ENCODE measurements at places on chromosomes 1 and 21.

GRCh38 chr1:231872461-231872910, 245.9 kb downstream of the DISC1 start:
- DNase-seq, result no peak

DNA sequence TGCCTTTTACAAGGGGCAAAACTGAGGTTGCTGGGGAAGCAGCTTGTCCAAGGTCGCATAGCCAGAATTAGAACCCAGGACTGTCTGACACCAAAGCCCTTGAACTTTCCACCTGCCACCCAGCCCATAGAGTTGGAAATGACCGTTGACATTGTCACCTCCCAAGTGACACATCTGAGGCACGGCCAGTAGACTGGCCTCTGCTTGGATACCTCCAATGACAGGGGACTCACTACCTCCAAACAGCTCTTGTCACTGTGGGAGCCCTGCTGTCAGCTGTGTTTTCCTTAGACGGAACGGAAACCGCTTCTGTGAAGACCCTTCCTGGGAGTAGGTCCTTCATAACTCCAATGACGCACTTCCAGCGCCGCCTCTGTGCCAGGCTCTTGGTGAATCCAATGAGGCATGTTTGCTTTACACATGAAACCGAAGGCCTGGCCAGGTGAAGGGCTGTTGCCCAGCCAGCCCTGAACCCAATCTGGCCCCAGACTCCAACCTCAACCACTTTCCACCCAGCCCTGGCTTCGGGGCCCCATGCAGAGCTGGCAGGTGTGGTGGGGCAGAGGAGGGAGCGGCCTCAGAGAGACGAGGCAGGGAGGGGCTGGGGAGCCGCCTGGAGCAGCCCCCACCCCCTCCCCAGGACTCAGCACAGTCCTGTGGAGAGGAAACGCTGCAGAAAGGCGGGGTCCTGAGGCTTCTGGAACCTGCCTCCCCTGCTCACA, 109.2 kb upstream of the IFFO2 start:
- no peak for DNase-seq

DNA sequence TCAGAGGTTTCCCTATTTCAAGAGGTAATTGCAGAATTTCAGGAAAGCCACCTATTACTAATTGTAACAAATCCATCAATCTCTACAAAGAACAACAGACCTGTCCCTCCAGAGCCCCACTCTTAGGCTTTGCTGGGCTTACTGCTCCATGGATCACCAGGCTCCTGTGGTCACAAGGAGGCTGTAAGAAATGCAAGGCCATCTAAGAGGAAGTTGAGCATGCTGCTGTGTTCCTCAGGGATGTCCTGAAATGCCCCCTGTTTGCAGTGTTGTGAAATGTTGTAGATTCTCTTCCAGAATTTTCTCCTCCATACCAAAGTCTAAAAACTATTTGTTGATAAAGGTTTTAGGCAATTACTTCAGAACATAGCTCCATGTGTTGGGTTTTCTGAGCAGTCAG, 24.4 kb upstream of the DUSP23 start:
- DNase-seq, result no peak

GRCh38 chr21:30227128-30227527, 11.2 kb upstream of the CLDN8 start:
- DNase-seq, result no peak

DNA sequence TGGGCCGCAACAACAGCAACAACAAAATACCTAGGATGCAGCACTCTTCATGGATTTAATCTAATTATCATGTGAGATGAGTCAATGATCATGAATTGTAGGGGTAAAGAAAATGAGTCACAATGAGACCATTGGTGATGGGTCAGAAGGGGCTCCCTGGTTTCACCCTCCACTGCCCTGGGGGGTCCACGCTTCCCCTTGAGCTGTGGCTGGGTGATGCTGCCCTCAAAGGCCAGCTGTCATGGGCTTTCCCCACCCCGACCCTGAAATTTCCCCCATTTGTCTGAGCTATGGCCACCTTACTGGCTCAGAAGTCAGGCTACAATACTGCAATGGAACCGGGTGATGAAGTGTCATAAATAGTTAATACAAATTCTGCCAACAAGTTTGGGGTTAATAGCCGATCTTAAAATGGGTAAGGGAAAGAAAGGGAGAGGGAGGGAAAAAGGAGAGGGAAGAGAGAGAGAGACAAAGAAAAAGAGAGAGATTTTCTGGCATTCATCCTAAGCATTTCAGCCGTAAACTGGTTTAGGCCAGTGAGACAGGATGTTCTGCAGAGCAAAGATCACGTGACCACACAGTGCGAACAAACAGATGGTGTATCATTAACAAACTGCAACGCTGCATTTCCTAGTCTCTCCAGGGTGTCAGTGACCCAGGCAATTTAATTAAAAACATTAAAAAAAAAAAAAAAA, 143.4 kb upstream of the ERRFI1 start:
- peak; percentile 77 for DNase-seq

DNA sequence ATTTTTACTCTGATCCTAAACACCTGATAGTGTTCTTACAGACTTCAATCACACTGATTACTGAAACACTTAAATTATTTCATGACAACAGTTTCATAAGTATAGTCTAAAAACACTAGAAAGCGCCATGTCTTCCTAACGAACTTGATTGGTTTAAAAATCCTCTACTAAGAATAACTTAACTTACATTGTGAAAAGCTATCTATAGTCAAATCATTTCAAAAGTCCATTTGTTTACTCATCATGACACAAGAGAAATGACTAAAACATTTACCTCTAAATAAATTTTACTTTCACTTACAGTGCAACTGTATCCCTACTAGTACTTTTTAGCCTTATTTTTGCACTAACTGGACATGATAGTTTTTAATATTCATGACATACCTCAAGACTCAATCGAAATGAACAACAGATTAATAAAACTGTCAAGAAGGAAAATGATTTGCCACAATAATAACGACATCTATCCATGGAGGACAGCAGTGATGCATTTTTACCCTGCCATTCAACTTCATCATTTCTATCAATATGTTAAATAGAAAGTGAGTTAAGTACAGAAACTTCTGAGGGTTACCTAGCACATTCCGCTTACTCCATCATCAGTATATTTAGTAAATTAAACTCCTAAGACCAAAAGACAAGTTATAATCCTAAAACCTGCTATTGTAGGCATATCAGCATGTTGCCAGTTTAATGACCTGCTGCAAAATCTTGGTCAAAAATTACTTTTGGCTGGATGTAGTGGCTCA, 38.4 kb downstream of the AHCTF1 start:
- no peak for DNase-seq

DNA sequence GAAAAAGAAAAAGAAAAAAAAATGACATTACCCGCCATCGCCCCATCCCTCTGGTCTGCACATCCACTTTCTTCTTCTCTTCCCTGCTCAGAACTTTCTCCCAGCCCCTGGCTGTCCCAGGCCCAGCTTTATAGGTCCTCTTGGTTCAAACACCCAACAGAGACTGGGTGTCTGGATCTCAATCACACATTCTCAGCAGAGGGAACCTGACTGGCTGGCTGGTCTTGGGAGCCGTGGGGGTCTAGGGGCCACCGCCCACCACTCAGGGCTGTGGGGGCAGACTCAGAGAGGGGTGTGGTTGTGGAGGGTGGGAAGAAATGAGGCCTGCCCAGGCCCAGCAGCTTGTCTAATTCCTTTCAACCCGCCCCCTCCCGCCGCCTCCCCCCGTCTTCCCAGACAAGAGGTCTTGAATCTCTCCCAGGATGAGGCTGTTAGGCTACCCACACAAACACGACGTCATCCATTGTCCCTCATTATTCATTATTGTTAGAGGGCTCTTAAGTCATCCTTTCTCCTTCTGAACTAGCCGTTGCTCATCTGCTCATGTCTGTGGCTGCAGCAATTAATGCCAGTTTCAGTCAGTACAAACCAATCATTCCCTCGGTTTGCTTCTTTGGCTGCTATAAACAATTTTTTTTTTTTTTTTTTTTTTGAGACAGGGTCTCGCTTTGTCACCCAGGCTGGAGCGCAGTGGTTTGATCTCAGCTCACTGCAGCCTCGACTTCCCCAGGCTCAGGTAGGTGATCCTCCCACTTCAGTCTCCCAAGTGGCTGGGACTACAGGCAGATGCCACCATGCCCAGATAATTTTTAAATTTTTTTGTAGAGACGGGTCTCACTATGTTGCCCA, 40.6 kb upstream of the CLIC4 start:
- DNase-seq, result no peak

- no peak for DNase-seq
Measured at GRCh38 chr1:227919906-227920305, 27.8 kb downstream of the WNT9A start.

DNA sequence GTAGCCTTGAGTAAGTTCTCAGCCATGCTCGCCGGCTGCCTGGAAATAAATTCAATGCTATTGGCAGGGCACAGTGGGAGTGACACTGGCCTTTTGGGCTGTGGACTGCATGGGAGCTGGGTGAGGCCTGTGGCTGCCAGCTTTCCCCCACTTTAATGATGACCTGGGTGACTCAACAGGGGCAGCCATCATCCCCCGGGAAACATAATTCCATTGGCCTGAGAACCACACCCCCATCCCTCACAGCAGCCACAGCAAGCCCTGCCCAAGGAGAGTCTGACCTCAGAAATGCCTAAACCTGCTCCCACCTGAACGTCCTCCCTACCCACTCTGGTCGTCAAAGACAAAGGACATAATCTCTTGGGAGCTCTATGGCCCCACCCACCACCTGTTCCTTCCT, 384.0 kb downstream of the LTN1 start:
- DNase-seq, result no peak

GRCh38 chr1:161307230-161307768, 2.5 kb downstream of the MPZ start:
- peak; percentile 68 for DNase-seq

DNA sequence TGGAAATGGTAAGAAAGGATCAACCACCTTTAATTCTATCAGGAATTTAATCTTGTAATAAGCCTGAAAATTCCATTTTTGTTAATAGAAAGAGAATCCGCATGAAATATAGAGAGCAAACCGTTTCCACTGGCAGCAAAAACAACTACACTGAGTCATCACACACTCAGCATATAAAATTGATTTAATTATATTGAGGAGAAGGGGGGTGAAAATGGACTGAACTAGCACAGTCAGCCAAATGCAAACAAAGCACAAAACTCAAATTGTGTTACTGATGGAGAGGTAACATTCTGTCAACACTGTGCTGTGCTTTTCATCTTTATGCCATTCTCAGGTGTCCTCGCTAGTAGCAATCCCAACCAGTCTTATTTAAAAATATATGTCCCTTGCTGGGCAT, 1583.9 kb downstream of the MRPL39 start:
- no peak for DNase-seq
